DMS79 treated with DMSO at 0.1 percent for 48 hours (cell line): ENCODE measurements at places on chromosomes 6 and 20.

DNA sequence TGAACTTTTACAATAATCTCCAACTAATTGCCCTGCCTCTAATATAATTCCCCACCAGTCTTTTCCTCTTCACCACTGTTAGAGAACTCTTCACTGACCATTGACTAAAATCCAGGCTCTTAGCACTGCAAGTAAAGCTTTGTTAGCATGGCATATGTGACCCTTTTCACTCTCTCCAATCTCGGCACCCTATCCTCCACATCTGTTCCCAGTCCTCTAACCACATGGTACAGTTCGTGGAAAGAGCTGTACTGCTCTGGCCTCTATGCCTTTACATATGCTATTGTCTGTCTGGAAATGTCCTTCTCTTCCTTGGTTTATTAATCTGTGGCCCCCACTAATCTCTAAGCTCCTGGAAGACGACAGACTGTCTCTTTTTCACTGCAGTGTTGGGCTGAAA, 63.0 kb upstream of the EIF2S2 start:
- no peak for DNase-seq

- no peak for DNase-seq
These were observed 66.5 kb downstream of the EPM2A start for GRCh38 chr6:145668844-145669243.

GRCh38 chr6:157831424-157832249, 8.6 kb downstream of the SNX9 start:
- peak; percentile 63 for DNase-seq

DNA sequence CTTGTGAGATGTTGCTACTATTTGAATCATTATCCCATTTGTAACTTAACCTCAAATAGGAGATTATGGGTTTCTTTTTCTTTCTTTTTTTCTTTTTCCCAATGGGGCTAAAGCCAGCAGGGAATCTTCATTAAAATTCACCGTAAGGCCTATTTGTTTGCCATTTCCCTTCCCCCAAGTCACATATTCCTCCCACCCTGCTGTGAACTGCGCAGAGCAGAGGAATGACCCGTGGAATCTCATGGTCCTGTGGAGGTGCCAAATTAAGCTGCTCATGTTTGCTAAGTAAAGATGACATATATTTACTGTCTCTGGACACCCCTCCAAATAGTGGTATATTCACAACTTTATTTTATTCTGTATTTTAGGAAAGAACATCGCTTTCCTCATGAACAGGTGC, 699.3 kb downstream of the RNF144B start:
- no peak for DNase-seq

GRCh38 chr20:33465481-33466302, 22.1 kb upstream of the SNTA1 start:
- DNase-seq: no peak

DNA sequence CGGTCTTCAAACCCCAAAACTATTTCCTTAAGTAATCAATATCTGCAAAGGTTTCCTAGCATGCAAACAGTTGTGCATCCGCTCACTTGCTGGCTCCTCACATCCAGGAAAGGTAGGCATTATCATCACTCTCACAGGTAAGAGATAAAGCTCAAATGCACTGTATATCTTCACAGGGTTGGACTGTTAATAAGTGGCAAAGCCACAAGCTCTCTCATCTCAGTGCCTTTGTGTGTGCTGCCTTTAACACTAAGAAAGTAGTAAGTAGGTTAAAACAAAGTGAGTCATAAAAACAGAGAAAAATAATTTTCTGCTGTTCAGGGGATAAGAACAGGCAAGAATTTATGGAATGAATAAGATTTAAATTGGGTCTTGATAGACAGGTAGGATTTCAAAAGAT, 21.3 kb downstream of the MAN1A1 start:
- no peak for DNase-seq

DNA sequence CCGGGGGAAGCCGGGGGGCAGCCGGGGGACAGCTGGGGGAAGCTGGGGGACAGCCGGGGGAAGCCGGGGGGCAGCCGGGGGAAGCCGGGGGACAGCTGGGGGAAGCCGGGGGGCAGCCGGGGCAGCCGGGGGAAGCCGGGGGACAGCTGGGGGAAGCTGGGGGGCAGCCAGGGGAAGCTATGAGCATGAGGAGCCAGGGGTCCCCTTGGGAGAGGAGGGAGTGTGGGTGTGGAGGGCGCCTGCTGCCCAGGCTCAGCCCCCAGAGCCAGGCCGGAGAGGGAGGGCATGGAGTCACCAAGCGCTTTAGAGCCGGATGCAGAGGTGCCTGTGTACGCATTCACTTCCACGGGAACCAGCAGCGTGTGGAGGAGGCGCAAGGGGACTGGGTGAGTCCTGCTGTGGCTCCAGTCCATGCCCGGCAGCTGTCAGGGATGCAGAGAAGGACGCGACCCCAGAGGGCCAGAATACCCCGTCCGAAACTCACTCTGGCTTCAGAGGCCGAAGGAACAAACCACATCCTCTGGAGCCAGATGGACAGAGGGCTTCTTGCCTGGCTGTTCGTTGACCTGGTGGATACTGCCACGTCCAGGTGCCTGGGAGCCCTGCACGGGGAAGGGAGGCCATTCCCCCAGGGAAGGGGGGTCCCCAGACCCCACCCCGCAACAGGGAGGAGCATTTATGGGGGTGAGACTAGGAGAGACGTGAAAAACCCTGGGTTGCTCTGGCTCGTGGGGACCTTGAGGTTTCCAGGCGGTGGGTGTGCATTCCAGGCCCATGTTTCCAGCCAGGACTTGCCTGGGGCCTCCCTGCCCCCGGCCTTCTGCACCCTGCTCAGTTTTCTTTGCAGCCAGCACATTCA, 26.5 kb upstream of the DACT2 start:
- DNase-seq: no peak

GRCh38 chr6:36729161-36729524, 31.5 kb downstream of the RAB44 start:
- no peak for DNase-seq

GRCh38 chr6:379410-380181, 12.0 kb upstream of the IRF4 start:
- no peak for DNase-seq

DNA sequence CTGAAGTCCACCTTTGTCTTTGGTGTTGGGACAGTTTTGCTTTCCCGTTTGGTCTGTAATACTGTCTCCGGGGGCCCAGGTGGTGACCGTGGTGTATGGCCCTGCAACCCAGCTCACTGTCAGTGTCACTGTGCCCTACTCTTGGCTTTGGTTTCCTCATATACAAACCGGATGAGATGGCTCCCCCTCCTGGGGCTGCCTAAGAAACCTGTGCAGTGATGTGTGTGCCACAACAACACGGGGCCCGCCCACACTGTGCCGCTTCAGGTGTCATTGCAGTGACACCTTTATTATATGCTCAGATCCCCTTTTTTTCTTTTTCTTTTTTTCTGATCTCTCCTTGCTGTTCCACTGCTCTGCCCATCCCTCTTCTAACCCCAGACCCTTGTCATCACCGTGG, 73.9 kb downstream of the RAMACL start:
- no peak for DNase-seq

- DNase-seq: no peak
These were observed 102.3 kb upstream of the FOXP4 start for GRCh38 chr6:41443616-41444525.

GRCh38 chr6:111176760-111177099, 89.4 kb downstream of the SLC16A10 start:
- DNase-seq: no peak

DNA sequence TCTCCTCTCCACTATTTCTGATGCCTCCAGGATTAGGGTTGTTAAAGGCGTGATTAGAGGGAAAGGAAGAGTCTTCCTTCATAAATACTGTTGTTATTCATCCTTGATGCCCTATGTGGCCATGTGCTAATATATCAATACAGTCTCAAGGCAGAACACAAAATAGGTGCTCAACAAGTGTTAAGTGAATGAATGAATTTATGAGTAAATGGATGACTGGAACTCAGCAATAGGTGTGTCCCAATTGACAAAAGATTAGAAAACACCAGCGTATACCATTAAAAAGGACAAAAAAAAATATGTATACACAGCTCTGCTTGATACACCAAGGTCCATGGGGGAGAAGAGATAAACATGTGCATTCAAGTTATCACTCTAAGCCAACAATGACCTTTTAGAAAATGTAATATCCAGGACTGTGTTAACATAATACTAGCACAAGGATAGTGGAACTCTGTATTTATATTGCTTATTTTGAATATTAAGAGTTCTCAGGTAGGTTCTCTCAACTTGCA, 171.2 kb upstream of the MYLIP start:
- no peak for DNase-seq

- DNase-seq: no peak
These were observed 5.6 kb downstream of the CYP24A1 start for GRCh38 chr20:54167909-54168872.

DNA sequence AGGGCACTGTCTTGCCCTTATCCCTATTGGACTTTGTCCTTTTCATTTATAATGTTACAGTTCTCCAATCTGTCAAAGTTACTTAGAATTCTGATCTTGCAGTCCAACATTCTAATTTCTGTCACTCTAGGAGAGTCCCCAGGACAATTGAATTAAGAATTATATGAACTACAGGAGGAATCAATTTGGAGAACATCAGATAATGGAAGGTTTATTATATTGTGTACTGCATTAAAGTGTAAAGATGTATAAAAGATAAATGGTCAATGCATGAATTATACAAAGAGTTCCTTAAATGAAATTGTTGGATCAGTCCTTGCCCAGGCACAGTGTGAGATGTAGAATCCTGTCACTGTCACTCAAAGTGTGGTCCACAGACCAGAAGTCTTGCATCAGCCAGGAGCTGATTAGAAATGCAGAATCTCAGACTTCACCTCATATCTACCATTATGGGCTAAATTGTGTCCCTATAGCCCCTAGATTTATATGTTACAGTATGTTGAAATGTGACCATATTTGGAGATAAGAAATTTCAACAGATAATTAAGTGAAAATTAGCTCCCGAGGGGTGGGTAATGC, 145.5 kb downstream of the BTBD3 start:
- DNase-seq: no peak

GRCh38 chr6:46325561-46326530, 155.1 kb upstream of the ENPP5 start:
- peak; percentile 60 for DNase-seq

GRCh38 chr6:140283197-140283596, 908.7 kb upstream of the CITED2 start:
- DNase-seq: no peak

DNA sequence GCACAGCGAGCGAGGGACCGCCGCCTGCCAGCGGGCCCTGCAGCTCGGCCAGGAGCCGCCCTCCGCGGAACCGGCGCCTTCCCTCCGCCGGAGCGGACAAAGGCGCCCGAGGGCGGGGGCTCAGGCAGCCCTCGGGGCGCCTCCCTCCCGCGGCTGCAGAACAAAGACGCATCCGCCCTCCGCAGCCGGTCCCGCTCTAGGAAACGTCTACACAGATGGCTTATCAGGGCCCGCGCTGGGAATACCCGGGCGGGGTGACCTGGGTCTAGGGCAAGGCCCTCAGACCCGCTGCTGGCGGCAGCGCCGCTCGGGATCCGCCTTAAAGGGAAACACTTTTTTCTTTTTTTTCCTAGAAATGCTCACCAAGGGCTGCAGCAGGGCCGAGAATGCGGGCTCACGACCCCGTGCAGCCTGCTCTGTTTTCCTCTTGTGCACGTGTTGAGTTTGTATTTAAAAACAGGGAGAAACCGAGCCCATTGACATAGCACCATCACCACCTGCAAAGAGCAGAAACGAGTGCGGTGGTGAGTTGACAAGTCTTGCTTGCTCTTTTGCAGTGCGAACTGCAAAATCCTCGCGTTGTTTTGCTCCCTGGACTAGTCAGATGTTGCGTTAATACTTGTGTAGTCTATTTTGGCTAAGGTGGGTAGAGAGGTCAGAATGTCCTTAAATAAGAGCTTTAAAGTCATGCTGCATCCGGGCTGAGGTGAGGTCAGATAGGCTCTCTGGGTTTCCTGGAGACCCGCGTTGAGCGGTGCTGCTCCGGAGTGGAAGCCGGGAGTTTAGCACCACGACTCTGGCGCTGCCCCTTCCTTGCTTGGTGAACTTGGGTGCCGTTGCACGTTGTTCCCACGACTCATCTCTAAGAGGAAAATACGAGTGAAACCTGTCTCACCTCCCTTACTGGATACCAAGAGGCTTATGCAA, 1.1 kb upstream of the RPS6KA2 start:
- peak; percentile 51 for DNase-seq

- no peak for DNase-seq
These were observed 35.4 kb upstream of the E2F3 start for GRCh38 chr6:20366082-20366830.

GRCh38 chr6:139250296-139251044, 41.3 kb downstream of the TXLNB start:
- no peak for DNase-seq

DNA sequence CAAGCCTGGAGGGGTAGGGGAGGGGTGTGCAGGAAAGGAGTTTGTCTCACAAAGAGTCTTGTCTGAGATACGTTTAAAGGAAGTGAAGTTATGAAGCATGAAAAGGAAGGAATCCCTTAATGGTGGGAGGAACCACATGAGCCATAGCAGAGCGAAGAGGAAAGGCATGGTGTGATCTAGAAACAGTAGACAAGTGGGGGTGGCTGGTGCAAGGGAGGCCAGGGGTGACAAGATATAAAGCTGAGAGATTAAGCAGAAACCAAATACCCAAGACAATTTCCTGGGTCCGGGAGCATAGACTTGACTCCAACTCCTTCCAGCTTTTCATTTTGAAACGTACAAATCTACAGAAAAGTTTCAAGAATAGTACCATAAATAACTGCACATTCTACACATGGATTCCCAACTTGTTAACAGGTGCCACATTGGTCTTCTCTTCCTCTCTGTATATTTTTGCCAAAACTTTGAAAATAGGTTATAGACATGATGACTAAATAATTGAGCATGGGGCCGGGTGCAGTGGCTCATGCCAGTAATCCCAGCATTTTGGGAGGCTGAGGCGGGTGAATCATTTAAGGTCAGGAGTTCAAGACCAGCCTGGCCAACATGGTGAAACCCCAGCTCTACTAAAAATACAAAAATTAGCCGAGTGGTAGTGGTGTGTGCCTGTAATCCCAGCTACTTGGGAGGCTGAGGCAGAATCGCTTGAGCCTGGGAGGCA, 211.6 kb downstream of the SLC24A3 start:
- no peak for DNase-seq

DNA sequence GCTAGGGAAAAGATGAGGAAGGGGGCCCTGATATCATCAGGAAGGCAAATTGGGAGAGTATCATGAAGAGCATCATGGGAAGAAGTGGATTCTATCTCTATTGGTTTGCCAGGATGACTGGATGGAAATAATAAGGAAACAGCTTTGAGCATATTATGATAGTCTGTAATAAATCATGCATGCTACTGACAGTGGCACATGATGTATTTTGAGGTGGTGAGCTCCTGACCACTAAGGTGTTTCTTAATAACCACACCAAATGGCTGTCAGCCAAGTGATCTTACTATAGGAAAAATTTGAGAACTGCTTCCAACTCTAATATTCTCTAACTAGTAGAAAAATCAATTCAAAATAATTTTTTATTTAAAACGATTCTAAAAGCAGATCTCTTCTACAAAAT, 548.4 kb upstream of the JAG1 start:
- DNase-seq: no peak
